ENCODE measurements at places on chromosomes 1 and 21.

- DNase-seq = no peak
Measured at GRCh38 chr1:61337441-61337951, 255.1 kb downstream of the NFIA start.

DNA sequence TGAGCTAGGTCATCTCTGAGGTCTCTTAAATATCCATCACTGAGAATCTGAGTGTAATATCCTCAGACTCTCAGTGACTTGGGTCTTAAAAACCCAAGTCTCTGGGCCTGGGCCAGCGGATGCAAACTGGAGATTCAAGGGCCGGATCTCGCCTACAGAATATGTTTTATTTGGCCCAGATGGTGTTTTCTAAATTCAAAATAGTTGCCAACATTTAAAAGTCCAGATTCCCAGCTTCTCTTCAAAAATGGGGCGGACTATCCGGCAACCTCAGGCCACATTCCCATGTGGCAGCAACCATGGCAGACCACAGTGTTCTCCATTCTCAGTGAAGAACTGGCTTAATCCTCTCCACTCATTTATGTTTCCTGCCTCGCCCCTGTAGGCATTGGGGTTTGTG lies 12.7 kb upstream of the HEYL start:
- no peak for DNase-seq

DNA sequence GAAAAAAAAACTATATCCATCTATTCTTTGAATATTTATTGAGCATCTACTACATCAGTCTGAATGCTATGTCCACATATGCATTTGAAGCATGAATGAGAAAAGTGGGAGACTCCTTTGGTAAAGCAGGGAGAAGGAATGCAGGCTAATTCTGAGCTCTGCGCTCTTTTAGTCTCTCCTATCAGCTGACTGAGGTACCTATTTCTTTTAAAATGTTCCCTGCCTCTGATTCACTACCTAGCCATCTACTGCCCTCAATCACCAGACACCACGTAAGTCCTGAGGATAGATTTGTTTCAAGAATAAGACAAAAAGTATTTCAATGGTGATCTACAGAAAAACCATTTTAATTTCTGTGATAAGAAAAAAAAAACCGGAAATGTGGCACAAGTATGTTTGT lies 3.8 kb upstream of the RGS13 start:
- DNase-seq = no peak

- no peak for DNase-seq
Measured at GRCh38 chr1:17013491-17014320, 2.0 kb upstream of the ATP13A2 start.

DNA sequence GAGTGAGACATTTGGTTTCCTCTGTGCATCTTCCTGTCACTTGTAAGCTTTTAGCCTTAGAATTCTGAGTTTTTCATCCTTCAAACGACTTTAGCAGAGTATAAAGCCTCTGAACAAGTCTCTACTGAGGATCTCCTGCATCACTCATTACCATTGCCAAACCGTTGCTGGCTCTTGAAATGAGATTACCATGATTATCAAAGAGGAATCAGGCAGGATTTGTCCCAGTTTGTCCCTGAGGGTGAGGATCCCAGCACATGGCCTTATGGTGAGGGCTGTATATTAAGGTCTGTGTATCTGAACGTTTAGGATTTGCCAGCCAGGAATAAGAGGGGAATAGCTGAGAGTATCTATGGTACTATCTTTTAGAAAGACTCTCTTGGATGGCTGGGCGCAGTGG lies 169.5 kb upstream of the L1TD1 start:
- no peak for DNase-seq

- no peak for DNase-seq
Measured at GRCh38 chr1:92739669-92740524, 45.0 kb downstream of the EVI5 start.

GRCh38 chr1:161083748-161084596 lies 5.4 kb downstream of the NECTIN4 start:
- DNase-seq = no peak

DNA sequence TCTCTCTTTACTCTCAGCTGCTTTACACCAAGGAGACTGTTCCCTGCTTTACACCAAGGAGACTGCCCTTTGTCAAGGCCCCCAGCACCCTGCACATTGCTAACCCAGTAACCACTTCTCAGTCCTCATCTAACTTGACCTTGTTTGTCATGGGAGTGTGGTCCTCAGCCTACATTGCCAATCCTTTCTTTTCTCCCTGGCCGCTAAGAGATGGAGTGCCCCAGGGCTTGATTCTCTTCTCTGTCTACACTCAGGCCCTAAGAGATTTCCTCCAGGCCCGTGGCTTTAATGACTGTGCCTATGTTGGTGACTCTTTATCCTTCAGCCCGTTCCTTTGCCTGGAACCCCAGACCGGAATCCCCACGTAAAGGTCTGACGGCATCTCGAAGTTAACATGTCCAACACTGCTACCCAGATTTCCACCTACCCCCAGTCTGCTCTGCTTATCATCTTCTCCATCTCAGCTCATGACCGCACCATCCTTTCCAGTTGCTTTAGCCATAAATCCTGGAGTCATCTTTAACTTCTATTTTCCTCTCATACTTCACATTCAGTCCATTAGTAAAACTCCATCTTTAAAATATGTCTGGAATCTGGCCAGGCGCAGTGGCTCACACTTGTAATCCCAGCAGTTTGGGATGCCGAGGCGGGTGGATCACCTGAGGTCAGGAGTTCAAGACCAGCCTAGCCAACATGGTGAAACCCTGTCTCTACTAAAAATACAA lies 9.5 kb upstream of the SEMA4A start:
- no peak for DNase-seq

GRCh38 chr1:245353411-245353810 lies 198.6 kb downstream of the KIF26B start:
- DNase-seq = no peak

DNA sequence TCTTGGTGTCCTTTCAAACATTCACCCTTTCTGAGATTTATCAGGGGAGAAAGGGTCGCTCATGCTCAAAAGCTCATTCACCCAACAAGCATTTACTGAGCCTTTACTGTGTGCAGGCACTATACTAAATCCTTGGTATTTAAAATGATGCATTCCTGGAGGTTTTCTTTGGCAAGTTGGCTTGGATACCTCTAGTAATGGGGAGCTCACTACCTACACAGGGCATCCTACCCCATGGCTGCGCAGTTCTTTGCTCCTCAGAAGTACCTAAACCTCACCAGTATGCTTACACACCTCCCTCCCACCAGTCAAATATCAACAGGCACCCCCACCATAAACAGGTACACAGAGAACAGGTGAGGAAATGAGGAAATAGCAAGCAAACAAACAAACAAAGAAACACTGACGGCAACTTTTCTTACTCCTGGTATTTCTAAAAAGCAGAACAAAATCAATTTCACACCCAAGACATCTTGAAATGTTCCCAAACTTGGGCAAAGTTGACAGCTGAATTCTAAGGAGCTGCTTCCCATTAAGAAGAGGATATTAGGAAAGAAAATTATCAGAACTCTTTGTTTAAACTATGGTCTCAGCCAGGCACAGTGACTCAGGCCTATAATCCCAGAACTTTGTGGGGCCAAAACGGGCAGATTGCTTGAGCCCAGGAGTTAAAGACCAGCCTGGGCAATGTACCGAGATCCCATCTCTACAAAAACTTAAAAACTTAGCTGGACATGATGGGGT lies 104.8 kb downstream of the PSMG1 start:
- DNase-seq = no peak

- no peak for DNase-seq
Measured at GRCh38 chr21:40049031-40049930, 182.0 kb downstream of the PCP4 start.

- no peak for DNase-seq
Measured at GRCh38 chr1:11308699-11309224, 35.8 kb downstream of the UBIAD1 start.

- peak; percentile 19 for DNase-seq
Measured at GRCh38 chr1:89547563-89548116, 23.0 kb downstream of the LRRC8B start.

DNA sequence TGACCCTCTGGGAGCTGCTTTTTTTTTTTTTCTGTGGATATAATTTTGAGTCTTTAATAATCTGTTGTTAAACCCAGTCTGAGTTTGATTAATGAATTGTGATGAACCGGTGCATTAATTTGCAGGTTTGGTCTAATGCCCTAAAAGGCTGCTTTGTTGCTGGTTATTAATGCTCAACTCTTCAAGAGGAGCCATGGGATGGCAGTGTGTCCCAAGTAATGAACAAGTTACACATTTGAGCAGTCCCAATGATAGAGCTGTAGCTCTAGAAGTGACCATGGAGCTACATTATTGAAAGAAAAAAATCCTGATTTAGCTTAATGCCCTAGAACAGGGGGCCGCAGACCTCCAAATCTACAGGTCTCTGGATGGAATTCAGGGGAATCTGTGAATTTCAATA lies 53.1 kb downstream of the RWDD3 start:
- DNase-seq = no peak

- no peak for DNase-seq
Measured at GRCh38 chr21:37450445-37450941, 83.9 kb downstream of the DYRK1A start.

All from hepatic stellate cell (primary cell).